ENCODE measurements at places on chromosomes 7 and 10.
A peak's percentile ranks its signal among the peaks of the same experiment; 100 is the strongest.

DNA sequence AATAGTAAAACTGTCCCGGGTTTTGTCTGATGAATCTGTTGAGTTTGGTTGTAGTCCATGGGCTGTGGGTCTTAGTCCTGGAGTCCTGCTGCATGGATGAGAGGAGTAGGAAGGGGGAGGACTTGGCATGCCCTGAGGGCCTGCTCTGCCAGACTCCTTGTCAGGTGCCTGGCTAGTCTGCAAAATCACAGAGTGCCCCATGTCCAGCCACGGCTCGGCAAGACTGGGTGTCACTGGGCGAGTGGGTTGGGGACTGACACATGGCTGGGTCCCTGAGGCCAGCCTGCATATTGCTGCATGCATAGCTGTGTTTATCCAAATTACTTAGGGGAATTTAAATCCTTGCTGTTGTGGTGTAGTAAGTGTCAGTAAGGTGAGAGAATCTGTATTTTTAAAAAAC is 9.7 kb downstream of the MINDY4 start:
- no peak for DNase-seq

GRCh38 chr7:43649755-43650274 is 66.9 kb downstream of the STK17A start:
- DNase-seq = no peak

- DNase-seq = no peak
These were observed 38.3 kb upstream of the VCL start for GRCh38 chr10:73959484-73960243.

DNA sequence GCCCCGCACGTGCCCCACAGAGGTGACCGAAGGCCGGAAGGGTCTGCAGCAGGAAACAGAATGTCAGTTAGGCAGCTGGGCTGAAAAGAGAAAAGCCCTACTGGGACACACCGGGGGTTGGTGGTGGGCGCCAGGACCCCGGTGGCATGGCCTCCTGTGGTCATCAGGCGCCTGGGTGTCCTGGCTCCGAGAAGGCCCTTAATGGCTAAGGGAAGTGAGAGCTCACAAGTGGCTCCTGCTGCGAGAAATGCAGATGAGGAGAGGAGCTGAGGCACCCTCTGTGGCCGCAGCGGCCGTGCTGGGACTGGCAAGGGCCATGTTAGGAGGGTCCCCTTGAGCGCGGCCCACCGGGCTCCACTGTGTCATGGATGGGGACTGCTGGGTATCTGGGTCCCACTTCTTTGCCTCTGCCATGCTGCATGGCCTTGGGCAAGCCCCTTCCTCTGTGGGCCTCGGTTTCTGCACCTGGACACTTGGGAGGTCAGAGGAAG is 79.2 kb upstream of the GNA12 start:
- DNase-seq = no peak

GRCh38 chr10:102344067-102344466 is 51.4 kb upstream of the NFKB2 start:
- DNase-seq = no peak

- DNase-seq = no peak
These were observed 522.3 kb downstream of the PTPRN2 start for GRCh38 chr7:158065340-158065739.

DNA sequence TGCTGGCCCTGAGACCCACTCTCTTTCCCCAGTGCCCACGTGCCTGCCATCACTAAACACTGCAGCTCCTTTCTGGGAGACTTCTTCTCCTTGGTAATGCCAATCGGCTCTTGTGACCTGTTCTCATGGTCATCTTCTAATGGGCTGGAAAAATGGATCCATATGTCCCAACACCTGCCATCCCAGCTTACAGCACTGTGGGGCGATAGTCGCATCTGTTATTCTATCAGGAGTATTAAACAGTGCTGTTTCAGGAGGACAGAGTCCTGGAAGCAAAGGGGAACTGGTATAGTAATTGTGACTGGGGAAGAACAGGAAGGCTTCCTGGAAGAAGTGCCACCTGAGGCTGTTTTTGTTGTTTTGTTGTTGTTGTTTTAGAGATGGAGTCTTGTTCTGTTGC is 411.2 kb downstream of the GLRX3 start:
- DNase-seq = no peak

DNA sequence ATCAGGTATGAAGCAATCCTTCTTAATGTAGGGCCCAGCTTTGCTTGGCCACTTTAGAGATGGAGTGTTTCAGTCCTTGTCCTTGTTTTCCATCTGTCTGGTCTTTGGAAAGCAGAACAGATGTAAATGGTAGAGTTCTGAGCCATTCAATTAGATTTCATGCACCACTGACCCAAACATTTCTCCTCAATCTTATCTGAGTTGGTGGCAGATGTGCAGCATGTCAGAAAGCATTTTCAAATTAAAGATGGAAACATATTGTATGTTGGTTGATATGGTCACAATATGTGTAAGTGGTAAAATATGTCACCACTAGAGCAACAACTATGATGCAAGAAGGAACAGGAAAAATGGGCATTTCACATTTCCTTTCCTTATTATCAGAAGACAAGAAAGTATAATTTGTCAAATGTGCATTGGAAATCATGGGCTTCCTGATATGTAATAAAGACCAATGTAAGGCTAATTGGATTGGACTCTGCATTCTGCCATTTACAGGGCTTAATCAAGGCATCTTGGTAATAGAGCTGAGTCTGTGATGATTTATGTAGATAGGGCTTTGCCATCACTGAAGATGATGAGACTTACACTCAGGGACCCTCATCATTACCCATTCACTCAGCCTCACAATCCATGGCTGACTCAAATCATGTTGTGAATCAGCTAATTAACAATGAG is 750.7 kb downstream of the NRG3 start:
- no peak for DNase-seq

- DNase-seq = peak; percentile 20
These were observed 160.9 kb downstream of the SDK1 start for GRCh38 chr7:3461923-3462322.

DNA sequence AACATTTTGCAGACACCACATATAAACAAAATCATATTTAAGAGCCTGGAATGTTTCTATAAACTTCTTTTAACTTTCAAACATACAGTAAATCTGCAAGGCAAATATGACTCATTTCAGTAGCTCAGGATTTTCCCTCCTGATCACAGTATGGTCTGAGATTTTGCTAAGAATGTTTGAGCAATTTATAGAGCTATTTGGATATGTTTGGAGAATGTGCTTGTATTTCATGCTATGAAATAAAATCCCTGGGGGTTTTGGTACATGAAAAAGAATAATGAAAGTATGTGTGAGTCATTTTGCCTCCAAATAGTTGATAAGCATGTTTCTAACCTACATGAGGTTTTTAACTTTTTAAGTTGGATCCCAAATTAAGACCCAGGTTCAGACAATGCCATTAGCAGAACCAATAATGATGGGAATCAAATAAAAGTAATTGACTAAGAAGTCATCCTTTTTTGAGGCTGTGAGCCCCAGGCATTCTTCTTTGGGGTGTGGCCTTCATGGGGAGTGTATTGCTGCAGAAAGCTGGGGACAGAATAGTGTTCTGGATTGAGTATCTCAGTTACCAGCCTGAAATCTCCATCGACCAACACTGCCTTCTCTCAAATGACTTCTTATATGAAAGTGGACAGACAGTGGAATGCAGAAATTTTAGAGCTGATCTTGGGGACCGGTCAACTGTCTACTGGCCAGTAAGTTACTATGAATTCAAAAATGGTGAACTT is 66.1 kb upstream of the AGBL3 start:
- no peak for DNase-seq

- DNase-seq = no peak
These were observed 175.4 kb downstream of the SKAP2 start for GRCh38 chr7:26688936-26689506.

DNA sequence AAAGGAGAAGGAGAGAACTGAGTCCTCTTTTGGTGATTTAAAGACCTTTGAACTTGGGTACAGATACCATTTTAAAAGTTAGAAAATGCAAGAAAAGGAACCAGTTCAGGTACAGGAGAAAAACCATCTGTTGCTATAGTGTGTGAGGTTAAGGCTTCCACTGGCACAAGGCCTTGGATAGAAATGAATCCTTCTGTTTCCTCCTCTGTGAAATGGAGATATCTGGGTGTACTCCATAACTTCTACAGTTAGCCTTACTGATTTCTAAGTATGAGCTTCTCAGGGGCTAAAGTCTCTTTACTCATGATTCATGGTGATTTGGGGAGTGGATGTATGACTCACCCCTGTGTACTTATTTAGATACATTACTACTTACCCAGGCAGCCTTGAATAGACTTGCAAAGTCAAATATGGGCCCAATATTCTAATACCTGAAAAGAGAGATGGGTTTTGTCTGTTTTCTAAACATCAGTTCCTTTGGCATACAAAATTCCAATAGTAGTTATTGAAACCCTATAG is 117.2 kb upstream of the ADO start:
- DNase-seq = no peak

DNA sequence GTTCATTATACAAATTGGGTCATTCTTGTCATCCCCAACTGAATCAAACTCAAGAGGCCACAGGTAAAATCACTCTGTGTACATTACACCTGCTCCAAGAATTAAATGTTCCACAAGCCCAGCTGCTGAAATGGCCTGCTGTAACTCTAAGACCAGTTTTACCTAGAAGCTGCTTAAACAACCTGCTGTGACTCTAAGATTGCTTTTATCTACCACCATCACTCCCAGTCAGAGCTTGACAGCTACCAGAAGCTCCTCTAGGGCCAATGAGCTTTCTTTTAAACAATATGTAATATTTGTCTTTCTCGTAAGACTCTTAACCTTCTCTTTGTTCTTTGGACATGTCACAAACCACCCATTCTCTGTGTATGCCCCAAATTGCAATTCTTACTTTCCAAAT is 141.8 kb upstream of the LRGUK start:
- DNase-seq = no peak

DNA sequence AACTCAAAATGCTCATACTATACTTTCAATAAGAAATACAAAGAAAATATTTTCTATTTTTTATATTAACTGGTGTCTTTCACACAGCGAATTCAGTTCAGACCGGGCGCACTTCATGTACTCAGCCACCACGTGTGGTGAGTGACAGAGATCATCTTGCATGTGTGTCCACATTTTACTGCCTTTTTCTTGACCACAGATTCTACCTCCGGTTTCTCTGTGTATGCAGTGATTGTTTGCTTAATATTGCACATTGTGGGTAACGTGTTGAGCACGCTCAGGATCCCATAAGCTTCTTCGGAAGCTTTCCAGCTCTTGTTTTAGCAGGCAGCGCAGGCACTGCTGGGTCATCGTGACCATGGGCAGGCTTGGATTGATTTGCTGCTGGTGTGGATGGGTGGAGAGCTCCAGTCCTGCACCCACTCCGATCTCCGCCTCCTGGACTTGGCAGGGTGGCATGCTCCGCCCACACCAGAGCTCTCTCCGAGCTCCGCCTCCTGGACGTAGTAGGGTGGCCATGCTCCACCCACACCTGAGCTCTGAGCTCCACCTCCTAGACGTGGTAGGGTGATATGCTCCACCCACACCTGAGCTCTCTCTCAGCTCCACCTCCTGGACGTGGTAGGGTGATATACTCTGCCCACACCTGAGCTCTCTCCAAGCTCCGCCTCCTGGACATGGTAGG is 253.3 kb downstream of the DIP2C start:
- DNase-seq = no peak

GRCh38 chr7:155603205-155603857 is 41.1 kb upstream of the RBM33 start:
- no peak for DNase-seq

DNA sequence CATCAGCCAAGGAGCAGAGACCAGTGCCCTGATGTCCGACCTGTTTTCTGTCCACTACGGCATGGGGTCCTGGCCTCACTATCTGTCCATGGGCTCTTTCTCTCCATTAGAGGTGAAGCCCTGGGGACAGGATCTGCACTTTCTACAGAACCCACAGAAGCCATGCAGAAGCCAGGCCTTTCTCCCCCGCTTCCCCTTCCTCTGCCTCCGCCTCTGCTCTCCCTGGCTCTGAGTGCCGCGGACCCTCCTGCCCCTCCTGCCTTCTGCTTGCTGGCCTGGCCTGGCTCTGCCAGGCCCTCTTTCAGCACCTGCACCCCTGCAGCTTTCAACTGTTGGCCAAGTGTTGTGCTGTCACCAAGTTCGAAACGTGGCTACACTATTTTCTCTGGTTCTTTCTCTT is 439.8 kb upstream of the ZMIZ1 start:
- DNase-seq = no peak

GRCh38 chr7:106238830-106239229 is 46.0 kb downstream of the NAMPT start:
- no peak for DNase-seq

DNA sequence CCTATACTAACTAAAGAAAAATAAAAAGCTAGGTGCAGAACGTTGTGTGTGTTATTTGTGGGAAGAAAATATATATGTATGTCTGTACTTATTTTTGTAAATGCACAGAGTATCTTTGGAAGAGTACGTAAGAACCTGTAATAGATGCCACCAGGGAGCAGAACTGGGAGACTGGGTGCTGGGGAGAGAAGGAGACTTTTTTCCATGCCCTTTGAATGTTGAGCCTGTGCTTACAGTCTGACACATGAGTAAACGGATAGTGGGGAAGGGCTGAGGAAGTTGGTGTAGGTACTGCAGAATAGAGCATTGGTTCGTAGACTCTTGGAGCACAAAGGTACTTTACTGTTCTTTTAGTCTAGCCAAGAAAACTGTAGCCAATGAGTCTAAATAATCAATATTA is 1.3 kb upstream of the SCRN1 start:
- DNase-seq = no peak

- DNase-seq = no peak
These were observed 126.9 kb downstream of the MGMT start for GRCh38 chr10:129593953-129594352.

DNA sequence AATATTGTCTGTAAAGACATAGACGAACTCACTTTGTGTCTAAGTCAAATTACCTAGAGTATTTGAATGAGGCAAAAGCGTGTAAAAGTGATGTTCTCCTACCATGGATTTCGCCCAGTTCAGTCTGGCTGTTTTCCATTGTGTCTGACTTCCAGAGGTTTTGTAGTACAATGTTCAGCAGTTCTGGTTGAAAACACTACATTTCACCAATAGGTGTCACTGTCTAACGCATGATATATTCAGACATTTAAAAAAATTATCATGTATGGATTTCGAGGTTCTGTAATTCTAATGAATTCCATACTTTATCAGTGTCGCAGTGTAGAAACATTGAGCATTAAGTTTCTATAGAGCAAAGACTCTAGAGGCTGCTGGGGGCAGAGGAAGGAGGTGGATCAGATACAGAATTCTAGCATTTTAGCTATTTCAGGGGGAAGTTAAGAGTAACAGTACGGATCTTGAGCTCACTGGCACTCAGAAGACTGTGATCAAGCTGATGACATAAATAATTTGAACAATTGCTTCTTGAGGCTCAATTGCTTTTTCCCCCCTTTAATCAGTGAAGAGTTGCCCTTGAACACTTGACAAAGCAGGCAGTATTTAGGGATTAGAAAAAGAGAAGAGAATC is 196.9 kb upstream of the RHOBTB1 start:
- no peak for DNase-seq
